ENCODE measurements at places on chromosomes 13 and 19. TPM values are rescaled to one million over a fixed set of nuclear protein-coding genes. Genes with fewer than 3 reads are reported as not detected.

DNA sequence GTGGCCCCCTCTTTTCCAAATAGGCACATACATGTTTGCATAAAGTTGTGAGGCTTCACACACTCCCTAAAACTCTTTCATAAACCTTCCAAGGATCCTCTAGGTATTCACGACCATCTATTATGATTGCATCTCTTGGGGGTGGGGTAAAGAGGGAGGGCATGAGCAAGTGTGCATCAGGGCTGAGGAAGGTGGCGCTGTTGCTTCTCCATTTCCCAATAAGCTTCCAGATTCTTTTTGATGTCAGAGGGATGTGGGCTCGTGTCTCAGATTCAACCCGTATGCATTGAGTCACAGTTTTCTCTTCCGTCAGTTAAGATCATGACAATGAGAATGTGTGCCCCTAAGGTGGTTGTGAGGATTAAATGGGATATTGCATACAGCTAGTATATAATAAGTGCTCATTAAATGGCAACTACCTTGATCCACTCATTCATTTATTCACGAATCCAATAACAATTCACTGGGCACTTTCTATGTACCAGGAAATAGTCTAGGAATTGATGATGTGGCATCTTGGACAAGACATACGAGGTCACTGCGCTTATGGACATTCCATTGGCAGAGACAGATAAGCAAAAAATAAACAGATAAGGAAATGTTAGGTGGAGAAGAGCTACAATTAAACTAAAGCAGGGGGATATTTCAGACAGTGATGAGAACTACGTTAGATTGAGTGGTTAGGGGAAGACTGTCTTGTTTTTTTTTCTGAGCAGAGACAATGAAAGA is 10.3 kb downstream of the CYP2B6 start:
- DNase-seq: no peak

- DNase-seq: no peak
Measured at GRCh38 chr13:44498502-44498901, 77.6 kb downstream of the TSC22D1 start.

- DNase-seq: no peak
Measured at GRCh38 chr13:41639955-41640780, 182.8 kb downstream of the RGCC start.

DNA sequence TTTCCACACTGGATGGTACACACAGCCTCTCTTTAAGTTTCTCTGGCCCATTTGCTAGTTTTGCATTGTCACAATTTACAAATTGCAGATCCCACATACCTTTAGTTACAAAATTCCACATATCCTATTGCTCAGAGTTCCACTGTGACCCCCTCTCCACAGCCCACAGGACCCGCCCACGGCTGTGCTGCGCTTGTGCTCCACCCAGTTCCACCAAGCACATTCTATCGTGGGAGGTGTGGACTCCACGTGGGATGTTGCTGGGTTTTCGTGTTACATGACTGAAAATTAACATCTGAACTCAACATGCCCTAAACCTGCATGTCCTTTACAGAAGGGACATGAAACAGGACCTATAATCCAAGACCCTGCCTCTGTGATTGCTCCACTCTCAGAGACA is 423.0 kb downstream of the IRS2 start:
- no peak for DNase-seq

DNA sequence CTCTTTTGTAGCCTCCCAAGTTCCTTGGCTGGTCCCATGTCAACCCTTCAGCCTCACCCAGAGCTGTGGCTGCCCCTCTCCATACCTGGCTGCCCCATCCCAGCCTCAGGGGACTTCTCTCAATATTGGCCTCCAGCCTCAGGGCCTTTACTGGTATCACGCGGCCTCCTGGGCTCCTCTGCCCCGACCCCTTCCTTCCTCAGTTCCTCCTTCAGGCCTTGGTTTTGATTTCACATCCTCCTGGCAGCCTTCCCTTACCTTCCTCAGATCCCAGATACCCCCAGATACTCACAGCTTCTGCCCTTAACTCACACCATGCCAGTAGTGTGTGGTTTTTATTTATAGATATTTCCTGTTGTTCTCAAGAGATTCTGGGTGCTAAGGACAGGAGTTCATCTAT is 12.8 kb upstream of the SCN1B start:
- DNase-seq: no peak

- DNase-seq: no peak
Measured at GRCh38 chr13:93338906-93339305, 112.3 kb downstream of the GPC6 start.

DNA sequence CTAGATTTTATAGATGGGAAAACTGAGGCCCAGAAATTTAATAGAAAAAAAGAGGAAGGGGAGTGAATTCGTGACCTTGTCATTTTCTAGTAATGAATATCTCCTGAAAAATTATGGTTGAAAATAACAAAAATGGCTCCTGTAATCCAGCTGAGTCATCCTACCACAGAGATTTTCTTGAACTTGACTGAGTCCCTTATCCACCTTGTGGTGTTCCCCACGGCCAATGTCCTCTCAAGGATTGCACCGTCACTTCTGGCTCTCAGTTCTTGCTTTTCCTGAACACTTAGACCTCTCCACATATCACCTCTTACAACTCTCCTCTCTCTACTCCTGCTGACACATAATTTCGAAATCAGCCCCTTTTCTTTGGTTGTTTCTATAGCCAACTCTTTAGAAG is 1.2 kb upstream of the KATNAL1 start:
- DNase-seq: no peak

GRCh38 chr13:45196622-45197021 is 4.2 kb downstream of the KCTD4 start:
- DNase-seq: no peak

DNA sequence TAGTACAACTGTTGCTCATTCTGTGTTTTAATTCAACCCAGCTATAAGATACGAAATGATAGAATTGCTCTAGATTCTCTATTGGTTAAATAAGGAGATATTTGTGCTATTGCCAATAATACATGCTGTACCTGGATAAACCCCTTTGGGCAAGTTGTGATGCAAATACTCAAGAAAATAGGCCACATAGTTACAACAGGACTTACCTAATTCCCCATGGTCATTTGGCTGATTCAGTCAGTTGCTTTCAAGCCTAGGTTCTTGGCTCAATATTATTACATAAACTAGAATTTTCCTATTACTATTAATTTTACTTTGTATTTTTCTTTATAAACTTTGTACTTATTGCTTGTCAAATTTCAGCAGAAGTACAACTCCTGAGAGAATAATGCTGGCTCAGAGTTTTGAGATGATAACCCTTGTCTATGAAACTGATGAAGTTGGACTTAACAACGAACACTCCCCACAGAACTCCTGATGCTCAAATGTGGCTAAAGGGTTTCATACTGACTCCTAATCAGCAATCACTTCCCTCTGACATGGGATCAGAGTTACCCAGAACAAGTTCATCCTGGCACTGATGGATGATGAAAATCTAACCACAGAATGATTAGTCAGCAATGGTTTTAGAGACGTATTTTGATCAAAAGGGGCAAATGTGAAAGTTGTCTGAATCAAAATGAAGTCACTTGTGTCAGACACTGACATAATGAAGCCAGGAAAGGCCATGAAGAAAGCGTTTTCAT is 221.1 kb downstream of the ITGBL1 start:
- no peak for DNase-seq

- DNase-seq: no peak
Measured at GRCh38 chr13:79786176-79786575, 305.2 kb downstream of the NDFIP2 start.

GRCh38 chr19:55321466-55322137 is 3.5 kb downstream of the TMEM150B start:
- no peak for DNase-seq

DNA sequence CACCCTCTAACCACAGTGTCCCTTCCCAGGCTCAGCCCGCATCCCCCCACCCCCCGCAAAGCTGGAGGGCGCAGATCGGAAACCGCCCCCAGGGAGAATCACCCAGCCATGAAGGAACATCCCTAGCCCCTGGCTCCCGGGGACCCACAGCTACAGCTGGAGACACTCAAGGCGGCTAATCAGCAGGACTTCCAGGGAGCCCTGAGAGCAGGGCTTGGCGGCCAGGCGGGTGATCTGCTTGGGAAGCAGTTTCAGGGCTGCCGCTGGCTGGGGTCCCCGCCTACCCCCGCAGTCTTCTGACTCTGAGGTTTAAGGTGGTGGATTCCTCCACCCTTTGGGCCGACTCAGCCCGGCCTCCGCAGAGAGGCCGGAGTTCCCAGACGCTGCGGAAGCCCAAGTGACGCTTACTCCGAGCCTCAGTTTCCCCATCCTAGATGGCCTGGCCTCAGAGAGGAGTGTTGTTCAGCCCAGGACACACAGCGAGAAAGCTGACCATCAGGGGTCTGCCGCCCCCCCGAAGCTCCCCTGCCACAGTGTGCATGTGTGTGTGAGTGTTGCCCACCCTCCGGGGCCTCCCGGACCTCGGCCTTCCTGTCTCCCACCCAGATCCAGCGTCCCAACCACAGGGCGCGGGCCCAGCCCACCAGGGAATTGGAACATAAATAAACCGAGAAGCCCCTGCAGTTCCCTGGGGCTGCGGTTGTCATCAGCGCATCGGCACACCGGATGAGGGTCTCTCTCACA is 9.8 kb downstream of the FUT6 start:
- DNase-seq: no peak

- no peak for DNase-seq
Measured at GRCh38 chr13:36848199-36848982, 29.4 kb downstream of the RFXAP start.

DNA sequence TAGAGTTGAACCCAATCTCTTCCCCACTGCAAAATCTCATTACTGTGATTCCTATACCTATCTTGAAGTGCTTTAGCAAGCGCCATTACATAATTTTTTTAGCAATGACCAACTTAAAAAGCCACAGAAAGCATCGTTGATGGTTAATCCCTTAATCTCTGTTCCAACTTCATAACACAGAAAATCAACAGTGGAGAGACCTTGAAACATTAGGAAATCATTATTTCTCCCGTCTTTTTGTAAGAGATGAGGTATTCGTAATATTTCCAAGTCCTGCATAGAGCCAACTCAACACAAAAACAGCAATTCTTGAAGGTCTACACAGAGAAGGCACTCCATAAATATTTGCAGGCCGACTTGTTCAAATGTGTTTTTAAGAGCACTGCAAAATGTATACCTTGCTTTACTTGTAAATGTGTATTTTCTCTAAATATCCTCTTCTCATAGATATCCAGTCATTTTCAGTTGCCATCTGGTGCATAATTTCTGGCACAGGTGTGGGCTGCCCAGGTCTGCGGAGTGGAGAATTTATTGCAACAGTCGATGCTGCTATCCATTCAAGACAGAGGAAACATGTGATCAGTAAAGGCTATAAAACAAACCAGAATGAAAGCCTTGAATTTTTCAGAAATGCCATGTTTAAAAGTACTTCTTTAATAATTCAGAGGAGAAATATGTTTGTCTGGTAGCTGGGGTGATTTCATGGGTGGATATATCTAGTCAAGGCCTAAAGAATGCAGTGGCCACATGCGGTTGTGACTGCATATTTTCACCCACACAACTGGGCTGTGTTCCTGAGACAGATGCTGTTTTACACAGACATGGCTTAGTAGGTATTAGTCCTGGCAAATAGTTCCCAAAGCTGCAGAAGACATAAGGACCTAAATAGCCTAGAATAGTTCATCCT is 234.3 kb upstream of the STARD13 start:
- no peak for DNase-seq

MYO16 gene
- total RNA-seq: 0.05 TPM

MAMSTR gene
- 1.0 TPM for total RNA-seq

IL17D gene
- total RNA-seq: 0.15 TPM

ZNF264 gene
- total RNA-seq: 27.5 TPM

APOC1 gene
- total RNA-seq: not detected

SIGLEC9 gene
- total RNA-seq: 0.26 TPM
